ENCODE measurements at places on chromosomes 16 and 17. TPM values are rescaled to one million over a fixed set of nuclear protein-coding genes. Genes with fewer than 3 reads are reported as not detected.

DNA sequence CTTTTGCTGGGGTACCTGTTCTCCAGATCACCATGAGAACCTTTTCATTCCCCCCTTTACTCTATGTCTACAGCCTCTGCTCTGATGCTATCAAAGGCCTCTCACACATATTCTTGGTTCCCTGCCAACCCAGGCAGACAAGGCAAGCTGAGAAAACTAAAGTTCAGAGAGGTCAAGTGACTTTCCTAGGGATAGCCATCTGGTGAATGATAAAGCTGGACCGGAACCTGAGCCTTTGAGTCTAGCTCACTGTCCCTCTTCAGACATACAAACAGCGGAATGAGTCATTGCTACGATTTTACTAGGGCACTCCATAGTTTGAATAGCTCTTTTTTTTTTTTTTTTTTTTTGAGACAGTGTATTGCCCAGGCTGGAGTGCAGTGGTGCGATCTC is 73.3 kb downstream of the XYLT1 start:
- H3K36me3 ChIP-seq: peaks cover 1% of the 10 kb centered on the region
- peaks cover 6% of the 10 kb centered on the region for H3K4me1 ChIP-seq
- H3K4me3 ChIP-seq: no peak overlapping the region
- DNase-seq: peak; percentile 58
- H3K27ac ChIP-seq: no peak overlapping the region
- H3K27me3 ChIP-seq: no peaks in the 10 kb centered on the region

DNA sequence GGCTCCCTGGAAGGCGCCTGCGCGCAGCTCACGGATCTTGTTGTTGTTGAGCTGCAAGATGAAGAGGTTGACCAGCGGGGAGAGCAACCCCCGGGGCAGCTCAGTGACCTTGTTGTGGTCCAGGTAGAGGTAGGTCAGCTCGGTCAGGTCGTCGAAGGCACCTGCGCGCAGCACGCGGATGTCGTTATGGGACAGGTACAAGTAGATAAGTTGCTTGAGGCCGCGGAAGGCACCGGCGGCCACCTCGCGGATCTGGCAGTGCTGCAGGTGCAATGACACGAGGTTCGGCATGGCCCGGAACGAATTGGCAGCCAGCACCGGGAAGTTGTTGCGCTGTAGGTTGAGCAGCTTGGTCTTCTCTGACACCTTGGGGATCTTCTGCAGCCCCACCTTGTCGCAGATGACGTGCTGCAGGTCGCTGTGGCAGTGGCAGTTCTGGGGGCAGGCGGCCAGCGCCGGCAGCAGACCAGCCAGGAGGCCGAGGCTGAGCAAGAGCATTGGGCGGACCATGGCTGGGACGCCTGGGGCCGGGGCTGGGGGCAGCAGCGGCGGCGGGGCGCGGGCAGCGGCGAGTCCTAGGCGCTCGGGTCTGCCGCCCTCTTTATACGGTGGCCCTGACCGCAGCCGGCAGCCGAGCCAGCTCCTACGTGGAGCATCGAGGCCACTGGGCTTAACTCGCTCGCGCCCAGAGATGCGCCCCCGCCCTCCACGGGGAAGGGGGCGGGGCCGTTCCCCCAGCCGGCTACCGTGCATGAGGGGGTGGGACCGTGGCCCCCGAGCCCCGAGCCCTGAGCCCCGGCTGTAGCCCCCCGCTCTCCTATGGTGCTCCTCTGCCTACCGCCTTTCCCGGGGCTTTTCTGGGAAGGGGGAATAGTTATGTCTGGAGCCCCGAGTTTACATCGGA is at the start of gene CHAD:
TSS of gene CHAD (minus strand) at position 577 of the 904 bp plus-strand sequence. CDS start at position 510, 67 bp downstream.
- peaks cover 20% of the 10 kb centered on the region for H3K27me3 ChIP-seq
- H3K4me1 ChIP-seq: no peaks in the 10 kb centered on the region
- H3K4me3 ChIP-seq: no peak within 1 kb of the TSS
- H3K27ac ChIP-seq: no peak within 1 kb of the TSS
- peak; percentile 31 for DNase-seq

DNA sequence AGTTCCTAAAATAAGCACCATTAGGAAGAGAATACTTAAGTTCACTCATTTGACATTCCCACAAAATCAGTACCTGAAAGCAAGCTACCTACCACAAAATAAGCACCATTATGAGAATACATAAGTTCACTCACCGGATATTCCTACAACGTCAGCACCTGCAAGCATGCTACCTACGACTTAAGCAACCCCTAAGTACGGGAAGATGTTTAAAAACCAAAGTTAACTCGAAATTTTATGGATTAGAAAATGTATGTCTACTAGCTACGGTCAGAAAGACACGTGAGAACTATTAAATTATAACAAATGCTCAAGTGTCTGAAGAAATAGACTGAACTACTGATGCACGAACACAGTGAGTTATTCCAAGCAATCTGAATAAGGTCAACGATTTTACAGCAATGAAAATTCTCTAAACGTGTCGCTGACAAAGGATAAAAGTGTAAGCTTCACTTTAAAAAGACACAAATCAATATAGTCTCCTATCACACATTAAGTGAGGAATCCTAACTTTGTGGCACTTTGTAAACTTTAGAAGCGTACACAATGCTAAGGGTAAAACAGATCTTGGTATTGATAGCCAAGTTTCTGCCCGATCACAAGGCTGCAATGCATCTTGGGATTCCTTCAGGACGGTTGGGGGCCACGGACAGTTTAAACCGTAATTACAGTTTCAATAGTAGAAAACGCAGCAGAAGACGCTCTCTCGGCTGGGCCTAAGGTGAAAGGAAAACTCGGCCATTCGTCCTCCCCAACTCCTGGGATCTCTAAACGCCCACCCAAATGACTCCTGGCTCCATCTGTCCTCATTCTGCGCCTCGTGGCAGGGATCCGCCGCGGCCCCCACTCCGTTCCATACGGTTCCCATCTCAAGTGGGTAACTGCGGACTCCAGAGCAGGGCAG is 1.3 kb downstream of the GSPT1 start:
- DNase-seq: peak; percentile 45
- H3K27me3 ChIP-seq: no peaks in the 10 kb centered on the region
- peak overlapping the region; percentile 72 for H3K4me3 ChIP-seq
- no peaks in the 10 kb centered on the region for H3K36me3 ChIP-seq

DNA sequence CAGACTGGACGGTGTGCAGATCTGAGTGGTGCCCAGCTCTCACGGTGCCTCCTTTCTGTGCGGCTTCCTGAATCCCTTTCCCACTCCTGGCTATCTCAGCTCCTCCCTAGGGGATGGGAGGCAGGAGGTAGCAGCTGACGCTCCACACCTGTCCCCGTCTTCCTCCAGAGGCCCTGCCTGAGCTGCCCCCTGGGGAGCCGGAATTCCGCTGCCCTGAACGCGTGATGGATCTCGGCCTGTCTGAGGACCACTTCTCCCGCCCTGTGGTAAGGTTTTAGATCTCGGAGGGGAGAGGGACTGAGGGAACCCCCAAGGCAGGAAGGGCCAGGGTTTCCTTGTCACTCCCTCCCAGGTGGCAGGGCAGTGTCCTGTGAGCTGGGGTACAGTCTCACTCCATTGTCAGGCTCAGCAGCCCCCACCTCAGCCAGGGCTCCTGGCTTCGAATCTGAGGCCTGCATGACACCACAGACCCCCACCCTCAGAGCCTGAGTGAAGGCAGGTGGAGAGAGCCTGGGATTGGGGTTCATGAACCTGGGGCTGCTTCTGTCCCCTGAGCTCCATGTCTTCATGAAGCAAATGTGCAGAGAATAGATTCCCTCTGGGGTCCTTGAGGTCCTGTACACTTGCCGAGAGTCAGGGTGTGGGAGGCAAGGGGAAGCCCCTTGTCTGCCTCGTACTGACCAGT is 6.6 kb downstream of the DEF8 start:
- no peak for DNase-seq
- no peak overlapping the region for H3K4me3 ChIP-seq
- H3K36me3 ChIP-seq: peaks cover 21% of the 10 kb centered on the region
- H3K4me1 ChIP-seq: no peaks in the 10 kb centered on the region
- no peak overlapping the region for H3K27ac ChIP-seq

GRCh38 chr17:79049821-79050220 is 24.8 kb upstream of the ENGASE start:
- no peaks in the 10 kb centered on the region for H3K4me1 ChIP-seq
- H3K36me3 ChIP-seq: no peaks in the 10 kb centered on the region
- DNase-seq: no peak
- H3K4me3 ChIP-seq: no peak overlapping the region
- H3K27ac ChIP-seq: no peak overlapping the region

GRIN2C gene
- polyA plus RNA-seq: 0.01 TPM
